COR-L47 (cell line): ENCODE measurements at places on chromosomes 2 and 18.
A peak's percentile ranks its signal among the peaks of the same experiment; 100 is the strongest.

- DNase-seq = peak; percentile 20
These were observed 77.8 kb downstream of the GALNT14 start for GRCh38 chr2:31060397-31060796.

DNA sequence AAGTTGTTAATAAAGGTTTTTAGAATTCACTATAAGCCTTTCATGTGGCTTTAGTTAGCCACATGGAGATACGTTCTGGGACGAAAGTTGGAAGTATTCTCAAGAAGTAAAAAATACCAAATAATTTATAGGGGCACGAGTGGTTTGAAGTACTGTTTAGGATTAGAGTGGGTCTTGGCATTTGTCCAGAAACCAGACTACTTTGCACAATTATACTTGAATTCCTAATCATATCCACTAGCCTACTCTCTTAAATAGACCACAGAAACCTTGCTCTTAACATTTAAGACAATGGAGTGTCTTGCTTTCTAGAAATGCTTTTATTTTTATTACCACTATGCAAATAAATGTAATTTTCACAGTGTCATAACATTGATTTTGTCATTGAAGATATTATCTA, 44.6 kb downstream of the UBE2E3 start:
- no peak for DNase-seq

GRCh38 chr18:74840492-74841167, 243.0 kb downstream of the ZNF407 start:
- DNase-seq = no peak

DNA sequence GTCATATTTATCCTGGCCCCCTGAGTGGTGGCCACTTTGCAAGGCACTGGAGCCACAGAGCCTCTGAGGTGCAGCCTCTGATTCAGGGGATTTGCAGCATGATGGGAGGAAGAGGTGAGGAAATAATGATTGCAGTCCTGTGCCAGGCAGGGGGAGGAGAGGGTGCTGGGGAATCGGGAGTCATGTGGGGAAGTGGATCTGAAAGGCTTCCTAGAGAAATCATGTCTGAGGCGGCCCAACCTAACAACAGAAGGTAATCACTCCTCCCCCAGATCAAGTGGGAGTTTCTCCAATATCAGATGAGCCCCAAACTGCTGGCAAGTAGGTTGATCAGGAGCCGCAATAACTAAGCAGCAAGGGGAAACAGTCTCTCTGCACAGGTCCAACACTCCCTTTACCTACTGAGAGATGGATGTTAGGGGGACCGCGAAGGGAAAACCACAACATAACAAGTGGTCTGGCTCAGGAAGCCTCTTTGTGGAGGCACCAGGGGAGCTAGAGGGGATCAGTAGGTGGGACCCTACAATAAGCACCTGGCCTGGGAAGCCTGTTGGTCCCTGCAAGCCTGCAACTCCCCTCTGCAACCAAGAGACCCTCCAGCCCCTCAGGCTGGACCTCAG, 71.8 kb upstream of the NPAS2 start:
- DNase-seq = no peak

DNA sequence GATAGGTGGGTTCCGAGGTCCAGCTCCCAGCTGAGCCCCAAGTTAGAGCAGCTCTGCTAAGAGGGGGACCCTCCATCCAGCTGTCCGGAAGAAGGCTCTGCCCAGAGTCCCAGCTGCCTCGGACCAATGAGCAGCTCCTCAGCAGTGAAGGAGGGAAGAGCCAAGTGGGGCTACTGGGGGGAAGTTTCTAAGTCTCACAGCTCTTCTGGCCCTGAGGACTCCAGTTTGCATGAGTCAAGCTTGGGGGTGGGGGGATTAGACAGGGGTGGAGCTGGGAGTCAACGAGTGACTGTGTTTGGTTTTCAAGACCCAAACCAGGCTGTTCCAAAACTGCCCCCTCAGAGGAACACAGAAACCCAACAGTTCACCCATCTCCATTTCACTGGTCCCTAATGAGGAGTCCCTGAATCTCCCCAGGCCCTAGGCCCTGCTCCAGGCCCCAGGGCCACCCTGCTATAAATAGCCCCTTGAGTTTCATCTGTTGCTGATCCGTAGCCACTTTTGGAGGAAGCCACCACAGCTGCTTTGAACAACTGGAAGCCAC, 100.9 kb downstream of the TNS1 start:
- DNase-seq = no peak

DNA sequence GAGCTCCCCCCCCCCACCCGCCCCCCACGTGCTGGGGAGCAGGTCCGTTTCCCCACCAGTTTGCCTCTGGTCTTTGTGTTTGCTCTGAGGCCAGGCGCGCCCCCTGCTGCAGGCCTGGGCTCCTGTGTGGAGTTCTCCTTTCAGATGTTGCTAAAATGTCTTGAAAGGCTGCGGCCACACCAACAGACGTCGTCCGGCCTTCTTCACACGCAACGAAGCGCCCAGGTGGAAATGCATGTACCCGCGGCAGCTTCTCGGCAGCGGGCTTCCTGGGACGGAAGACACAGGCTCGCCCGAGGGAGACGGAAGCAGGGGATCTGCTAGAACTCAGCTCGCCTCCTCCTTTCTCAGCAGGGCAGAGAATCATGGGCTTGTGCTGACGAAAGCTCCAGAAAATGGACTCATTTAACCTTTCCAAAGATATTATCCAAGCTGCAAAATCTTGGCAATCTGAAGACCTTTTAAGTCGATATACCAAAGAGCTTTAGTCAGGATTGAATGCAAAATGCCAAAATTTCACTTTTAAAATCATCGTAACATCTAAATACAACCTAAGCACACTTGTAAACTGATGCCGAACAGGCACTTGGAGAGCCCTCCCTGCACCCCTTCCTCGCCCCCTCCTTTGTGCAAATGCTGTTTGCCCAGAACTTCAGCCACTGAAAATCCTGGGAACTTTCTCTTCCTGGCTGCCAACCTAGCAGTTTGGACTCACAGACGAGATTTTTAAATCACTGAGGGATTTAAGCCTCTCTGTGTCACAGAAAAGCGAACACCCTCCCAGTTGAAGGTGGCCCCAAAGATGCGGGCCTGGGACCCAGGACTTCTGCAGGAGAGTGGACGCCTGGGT, 125.5 kb upstream of the ZNF516 start:
- DNase-seq = peak; percentile 72

DNA sequence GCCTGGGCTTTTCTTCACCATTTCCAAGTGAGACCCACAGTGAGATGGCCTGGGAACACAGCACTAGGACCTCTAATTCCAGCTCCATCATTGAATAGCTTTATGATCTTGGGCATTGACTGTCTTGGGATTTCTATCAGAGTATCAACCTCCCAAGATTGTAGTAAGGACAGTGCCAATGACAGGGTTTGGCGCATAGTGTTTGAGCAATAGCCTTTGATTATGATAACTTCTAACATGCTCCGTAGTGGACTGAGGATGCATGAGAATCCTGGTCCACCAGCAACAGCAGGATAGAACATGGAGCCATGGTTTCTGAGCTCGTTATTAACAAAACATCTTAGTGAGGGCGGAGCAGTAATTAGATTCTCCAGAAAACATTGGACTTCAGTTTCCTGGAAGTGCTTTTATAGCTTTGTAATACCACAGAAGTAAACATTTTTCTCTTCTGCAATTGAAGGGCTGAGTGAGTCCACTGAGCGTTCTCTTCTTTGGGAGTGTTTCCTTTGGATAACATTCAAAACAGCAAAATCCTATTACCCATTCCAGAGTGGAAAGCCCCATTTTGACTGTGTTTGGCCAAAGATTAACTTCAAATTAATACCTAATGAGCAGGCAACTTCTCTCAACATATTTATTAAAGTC, 63.7 kb downstream of the IL1R2 start:
- no peak for DNase-seq

- DNase-seq = no peak
These were observed 33.0 kb upstream of the GREB1 start for GRCh38 chr2:11500702-11501303.

GRCh38 chr18:2083691-2084090, 487.6 kb downstream of the METTL4 start:
- peak; percentile 5 for DNase-seq
